Stimulated activated CD8-positive, alpha-beta memory T cell treated with anti-CD3 and anti-CD28 coated beads, Interleukin-7, amount 100 ng/mL, for 1 hour (primary cell): ENCODE measurements at places on chromosomes 2 and 18.

DNA sequence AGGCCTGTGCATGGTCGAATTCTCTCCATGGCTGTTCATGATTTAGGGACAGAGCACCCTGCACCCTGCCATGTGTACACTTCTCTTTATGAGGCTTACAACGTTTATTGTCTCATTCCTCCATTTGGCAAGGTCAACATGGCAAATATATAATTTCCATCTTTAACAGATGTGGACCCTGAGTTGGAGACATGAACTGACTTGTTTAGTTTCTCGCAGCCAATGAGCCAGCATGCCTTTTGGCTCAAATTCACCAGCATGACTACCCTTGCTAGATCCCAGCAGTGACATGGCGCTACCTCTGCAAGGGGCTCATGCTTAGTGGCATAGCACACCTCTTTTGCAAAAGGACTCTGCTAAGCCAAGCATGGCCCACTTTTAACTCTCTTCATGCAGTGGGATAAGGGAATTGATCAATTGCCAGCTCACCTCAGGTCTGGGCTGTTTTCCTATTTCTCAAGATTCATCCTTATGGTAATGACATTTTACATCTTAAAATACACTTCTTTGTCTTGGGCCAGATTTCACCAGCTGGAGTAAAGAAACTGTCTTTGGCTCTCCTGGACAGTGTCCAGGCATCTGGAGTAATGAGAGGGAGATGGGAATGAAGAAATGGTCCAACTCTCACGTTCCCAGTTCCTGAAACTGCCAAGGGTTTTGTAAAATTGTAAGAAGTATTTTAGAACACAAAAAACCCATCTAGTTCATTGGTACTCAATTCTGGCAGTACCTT, 159.5 kb downstream of the SETBP1 start:
- no peak for DNase-seq

DNA sequence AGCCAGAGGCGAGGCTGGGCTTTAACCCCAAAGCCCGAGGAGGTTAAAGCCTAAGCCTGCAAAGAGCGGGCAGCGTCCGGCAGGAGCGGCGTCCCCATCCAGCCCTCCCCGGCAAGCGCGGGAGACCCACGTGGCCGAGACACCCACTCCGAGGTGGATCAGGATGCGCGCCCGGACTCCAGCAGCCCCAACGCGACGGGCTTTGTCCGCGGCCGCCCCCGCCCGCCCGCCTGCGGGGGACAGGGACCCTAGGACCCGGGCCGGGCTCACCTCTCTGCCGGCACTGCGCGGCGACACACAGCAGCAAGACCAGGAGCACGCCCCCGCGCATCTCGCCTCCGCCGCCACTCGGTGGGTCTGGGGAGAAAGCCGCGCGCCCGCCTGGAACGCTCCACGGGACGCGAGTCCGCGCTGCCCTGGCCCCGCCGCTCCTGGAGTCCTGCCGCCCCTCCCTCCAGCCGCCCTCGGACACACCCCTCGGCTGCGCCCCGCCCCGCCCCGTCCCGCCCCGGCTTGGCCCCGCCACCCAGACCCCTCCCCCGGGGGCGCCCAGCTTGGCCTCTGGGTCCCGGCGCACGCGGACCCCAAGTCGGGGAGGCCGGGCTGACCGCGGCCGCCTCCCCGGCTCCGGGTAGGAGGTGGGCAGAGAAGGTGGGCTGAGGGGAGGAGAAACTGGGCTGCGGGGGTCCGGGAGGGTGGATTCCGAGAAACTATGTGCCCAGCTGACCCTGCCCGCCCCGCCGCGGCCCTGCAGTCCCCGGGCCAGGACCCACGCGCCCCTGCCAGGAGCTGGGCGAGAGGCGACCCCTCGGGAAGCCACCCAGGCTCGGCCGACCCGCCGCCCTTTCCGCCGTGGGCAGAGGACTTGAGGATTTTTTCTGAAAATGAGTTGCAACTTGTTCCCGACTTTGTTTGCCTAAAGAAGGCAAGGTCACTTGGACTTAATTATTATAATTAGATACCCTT, at the start of gene LAMA1:
Gene LAMA1, minus strand, starts transcription at position 408 of the 966 bp plus-strand sequence. Its CDS starts 77 bp downstream, at position 331.
- no peak for DNase-seq

DNA sequence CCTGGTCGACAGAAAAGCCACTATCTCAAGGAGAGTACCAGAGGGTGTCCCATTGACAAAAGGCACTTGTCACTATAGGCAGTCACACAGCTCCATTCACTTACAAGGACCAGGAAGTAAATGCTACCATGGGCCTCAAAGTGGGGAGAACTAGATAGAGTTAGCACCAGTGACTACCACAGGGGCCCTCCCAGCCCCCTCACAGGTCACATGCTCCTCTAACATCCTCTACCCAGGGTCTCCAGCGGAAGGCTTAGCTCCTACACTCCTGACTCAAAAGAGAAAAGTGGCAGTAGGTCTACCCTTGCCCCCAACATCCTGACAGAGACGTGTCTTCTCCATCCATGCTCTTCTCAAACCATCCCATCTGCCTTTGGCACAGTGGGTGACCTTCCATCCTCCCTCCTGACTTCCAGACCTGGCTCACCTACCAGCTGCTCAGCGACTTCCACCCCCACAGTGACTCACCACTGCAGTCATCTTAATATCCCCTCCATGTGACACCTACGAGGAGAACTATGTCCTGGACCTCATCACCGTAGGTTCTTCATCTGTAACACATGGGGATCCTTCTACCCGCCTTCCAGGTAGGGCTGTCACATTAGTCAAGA, 5.6 kb upstream of the DNMT3A start:
- DNase-seq, result no peak

GRCh38 chr2:240460781-240461431, 25.4 kb downstream of the GPC1 start:
- DNase-seq, result no peak

- DNase-seq, result no peak
These were observed 9.4 kb upstream of the PAX3 start for GRCh38 chr2:222307978-222308730.

GRCh38 chr2:207828361-207829057, 58.8 kb upstream of the FZD5 start:
- DNase-seq, result no peak

GRCh38 chr2:30678410-30679137, 128.7 kb downstream of the CAPN13 start:
- DNase-seq, result no peak

- no peak for DNase-seq
These were observed 25.6 kb downstream of the COBLL1 start for GRCh38 chr2:164816046-164816445.

- no peak for DNase-seq
These were observed 155.4 kb downstream of the MAP2 start for GRCh38 chr2:209579230-209579749.

DNA sequence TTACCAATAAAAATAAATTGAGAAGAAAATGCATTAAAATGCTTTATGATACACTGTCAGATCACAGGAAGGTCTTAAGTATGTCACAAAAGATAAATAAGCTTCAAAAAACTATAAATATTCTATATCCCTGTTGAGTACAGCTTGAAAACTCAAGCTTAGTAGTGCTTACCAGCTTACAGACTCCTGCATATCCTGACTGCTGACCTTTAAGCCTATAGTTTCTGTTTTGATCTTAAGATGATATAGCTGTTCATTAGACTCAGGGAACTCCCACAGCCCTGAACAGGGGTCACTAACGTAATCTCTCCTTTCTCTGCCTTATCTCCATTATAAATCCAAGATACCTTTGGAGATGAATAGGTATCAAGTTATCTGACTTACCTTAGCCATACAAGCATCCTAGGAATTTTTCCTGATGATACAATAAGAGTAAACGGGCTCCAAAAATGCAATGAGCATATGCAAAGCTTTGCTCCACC, 93.7 kb upstream of the RBBP8 start:
- DNase-seq, result no peak

- DNase-seq, result no peak
These were observed 97.6 kb upstream of the SEC11C start for GRCh38 chr18:59041819-59042815.

DNA sequence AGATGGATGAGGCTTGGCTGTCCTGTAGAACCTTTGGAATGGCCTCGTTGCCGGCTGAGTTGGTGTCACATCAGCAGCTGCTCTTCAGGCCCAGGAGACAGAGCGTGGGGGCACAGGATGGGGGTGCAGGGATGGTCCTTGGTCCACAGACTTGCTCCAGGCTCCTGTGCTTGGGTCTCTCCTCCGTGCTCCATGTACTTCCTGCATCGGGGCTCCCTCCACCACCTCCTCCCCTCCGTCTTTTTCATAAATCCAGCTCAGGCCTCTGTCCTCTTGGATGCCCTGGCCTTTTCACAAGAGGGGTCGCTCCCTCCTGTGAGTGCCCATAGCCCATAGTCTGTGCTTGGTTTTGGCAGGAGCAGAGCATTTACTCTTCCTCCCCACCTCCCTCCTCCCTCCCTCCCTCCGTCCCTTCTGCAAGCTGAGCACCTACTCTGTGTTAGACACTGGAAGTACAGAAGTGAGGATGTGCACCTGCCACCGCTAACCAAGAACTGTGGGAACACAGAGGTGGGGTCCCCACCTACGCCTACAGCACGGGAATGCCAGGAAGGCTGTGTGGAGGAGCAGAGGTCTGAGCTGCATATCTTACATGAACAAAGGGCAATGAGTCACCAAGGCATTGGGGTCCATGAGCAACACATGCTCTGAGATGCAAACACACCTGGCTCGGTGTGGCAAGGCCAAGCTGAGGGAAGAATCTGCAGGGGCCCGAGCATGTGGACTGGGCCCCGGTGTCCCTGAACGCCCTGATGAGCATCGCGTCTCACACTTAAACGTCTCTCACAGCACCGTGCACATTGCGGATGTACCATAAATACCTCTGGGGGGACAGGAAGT, 458.7 kb upstream of the HS6ST1 start:
- no peak for DNase-seq

- DNase-seq, result no peak
These were observed 56.2 kb upstream of the ID2 start for GRCh38 chr2:8625399-8626300.

- DNase-seq, result no peak
These were observed 46.4 kb upstream of the SELENOI start for GRCh38 chr2:26299471-26300101.

- no peak for DNase-seq
These were observed 24.2 kb upstream of the CPO start for GRCh38 chr2:206915121-206915520.

DNA sequence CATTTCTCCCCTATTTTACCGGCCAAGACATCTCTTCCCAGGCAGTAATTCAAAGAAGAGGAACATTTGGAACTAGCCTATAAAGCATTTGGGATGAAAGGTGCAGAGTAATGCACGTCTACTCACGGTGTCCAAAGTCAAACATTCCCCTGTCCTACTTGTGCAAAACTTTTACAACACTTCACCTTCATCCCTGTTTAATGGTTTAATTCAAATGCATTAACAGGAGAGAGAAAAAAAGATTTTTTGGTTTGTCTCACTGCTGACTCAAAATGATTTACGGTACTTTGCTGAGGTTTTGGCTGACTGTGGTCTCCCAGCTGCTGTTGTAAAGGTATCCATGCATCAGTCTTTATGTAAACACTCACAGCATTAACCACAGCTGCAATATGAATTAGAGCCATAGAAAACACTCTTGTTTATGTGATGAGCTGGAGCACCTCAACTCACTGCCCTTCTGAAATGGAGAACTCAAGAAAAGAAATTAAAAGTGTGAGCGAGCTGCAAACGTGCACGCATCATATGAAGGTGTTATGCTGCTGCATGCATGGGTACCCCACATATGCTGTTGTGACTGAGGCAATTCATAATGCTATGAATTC, 220.5 kb downstream of the PIEZO2 start:
- DNase-seq, result no peak
